Fibroblast of skin of back (primary cell): ENCODE measurements at places on chromosomes 12 and 14.

- DNase-seq: no peak
These were observed 57.9 kb downstream of the RFLNA start for GRCh38 chr12:124352839-124353238.

DNA sequence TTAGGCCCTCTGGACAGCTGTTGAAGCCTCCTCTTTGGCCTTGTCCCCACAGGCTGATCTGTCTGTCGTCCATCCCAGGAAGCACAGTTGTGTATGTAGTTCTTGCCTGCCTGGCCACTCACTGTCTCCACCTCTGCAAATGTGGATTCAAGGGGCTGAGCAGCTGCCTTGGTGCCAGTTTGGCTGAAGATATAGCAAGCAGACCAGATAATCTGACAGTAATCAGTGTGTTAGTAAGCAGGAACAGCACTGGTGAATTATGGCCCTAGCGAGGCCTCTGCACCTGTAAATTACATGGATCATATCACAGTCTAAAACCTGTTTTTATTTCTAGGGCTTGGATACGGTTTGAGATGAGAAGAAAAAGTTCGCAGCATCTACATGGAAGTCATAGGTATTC lies 282.5 kb upstream of the NOS1 start:
- DNase-seq: no peak

DNA sequence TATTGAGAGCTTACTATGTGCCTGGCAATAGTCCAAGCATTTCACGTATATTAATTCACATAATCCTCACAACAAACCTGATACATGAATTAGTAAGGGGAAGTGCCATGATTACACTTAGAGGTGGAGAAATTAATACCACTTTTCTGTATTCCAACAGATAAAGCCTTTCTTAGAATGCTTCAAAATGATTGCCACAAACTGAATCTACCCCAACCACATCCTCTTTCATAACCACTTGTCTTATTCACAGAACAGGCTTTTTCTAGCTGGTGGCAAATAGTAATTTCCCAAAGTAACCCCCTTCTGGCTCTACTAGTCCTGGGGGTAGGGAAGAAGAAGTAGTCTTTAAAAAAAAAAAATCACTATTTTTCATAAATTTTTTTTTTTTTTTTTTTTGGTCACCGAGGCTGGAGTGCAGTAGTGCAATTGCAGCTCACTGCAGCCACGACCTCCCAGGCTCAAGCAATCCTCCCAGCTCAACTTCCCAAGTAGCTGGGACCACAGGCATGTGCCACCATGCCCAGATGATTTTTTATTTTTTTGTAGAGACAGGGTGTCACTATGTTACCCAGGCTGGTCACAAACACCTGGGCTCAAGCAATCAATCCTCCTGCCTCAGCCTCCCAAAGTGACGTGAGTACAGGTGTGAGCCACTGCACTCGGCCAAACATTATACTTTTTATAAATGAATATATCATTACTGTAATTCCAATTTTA lies 59.0 kb upstream of the ARID2 start:
- no peak for DNase-seq

- DNase-seq: no peak
These were observed 11.4 kb upstream of the DLK1 start for GRCh38 chr14:100715332-100715731.

DNA sequence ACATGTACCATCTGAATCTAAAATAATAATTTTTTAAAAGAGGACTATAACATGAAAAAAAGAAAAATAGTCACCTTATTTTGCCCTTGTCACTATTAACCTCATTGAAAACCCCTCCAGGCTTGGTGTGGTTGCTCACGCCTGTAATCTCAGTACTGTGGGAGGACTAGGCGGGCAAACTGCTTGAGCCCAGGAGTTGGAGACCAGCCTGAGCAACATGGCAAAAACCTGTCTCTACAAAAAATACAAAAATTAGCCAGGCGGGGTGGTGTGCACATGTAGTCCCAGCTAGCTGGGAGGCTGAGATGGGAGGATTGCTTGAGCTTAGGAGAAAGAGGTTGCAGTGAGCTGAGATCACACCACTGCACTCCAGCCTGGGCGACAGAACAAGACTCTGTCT lies 126.3 kb upstream of the KRAS start:
- DNase-seq: no peak

DNA sequence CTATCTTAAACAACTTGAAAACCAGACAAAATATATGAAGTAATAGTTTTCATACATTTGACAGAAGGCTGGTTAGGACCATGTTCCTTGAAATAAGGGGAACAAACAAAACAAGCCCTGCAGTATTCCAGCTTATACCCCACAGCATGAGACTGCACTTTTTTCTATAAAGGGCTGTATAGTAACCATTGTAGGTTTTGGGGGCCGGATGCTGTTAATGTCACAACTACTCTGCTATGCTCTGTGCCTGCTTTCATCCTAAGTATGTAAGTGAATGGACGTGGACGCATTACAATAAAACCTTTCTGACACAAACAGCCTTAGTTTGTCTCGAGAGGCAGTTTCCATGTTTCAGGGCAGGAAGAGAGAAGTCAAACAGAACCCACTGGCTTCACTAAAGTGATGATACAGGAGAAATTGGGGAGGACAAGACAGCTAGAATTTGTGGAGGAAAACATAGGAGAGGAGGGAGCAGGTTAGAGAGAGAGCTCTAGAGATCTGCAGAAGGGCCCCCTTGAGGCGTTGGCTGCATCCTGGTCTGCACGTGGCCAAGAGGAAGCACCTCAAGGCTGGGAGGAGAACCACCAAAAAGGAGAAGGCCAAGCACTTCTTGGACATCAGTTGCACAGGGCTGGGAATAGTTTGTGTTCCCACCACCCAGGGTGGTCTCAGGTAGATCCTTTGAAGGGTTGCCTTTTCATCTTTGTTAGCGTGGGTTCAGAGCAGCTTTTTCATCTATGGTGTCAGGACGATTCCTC lies 63.7 kb downstream of the TRAF3 start:
- no peak for DNase-seq

GRCh38 chr12:25089738-25090137 lies 105.2 kb downstream of the DNAI7 start:
- no peak for DNase-seq
